ENCODE measurements at places on chromosomes 16 and 17. TPM values are rescaled to one million over a fixed set of nuclear protein-coding genes. Genes with fewer than 3 reads are reported as not detected.

DNA sequence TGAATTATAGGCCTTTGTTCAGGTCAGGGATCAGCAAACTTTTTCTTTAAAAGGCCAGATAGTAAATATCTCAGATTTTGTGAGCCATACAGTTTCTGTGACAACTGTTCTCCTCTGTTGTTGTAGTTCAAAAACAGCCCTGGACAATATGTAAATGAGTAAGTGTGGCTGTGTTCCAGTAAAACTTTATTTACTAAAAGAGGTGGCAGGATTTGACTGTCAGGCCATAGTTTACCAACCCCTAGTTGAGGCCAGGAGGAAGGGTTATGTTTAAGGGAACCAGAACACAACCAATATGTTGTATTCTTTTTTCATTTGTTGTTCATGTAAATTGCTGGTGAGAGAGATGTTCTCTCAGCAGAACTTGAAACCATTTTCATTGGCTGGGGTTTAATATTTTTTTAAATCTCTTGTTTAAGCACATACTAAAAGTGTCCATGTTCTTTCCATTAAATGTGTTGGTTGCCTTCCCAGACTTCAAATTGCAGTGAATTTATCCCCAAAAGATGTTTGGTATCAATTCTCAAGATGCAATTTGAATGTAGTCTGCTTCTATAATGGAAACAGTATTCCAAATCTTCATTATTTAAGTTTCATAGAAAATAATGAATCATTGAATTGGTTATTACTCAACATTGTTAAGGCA, 260.3 kb downstream of the FTO start:
- DNase-seq: no peak

- no peak for DNase-seq
Observed at GRCh38 chr16:48231727-48232492, 12.2 kb upstream of the LONP2 start.

GRCh38 chr16:51193879-51194278, 42.8 kb upstream of the SALL1 start:
- no peak for DNase-seq

DNA sequence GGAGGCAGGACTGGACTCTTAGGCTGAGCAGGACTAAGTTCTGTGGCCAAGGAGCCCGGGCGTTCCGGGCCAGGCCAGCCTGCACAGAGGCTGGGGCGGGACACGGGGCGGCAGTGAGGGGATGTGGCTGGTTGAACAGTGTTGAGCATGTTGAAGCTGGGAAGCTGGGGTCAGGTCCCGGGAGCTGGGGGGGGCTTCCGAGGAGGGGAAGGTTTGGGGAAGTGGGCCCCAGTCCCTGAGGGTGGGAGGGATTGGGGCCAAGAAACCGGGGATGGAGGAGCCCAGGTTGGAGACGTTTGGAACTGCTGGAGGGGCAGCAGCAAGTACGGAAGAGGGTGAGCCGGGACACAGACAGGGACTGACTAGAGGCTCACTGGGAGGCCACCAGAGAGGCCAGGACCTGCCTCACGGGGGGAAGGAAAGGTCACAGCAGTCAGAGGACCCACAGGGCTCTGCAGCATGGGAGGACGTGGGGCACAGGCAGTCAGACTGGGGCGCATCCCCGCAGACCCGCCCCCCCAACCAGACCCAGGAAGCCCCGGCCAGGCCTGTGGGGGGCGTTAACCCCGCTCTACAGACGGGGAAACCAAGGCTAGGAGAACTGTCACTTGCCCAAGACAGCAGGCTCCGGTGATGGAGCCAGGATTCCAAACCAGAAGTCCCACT, 9.5 kb downstream of the TAX1BP3 start:
- DNase-seq: no peak

DNA sequence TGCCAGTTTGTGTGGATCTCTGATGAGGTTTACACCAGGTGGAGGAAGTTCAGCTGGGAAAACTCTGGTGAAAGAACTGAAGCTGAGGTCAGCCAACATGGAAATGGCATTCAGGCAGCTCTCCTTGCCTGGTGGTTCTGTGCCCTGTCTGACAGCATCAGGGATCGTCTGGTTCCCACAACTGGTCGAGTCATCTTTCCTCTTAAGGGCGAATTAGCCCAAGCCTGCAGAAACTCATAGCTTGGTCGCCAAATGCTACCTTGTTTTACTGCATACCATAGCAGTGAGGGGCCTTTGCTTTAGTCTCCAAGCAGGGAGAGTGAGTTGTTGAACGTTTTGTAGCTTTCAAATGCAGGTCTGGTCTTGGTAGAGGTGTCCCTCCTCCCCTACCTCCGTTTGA, 7.2 kb downstream of the PLCG2 start:
- no peak for DNase-seq

- no peak for DNase-seq
Observed at GRCh38 chr16:35188288-35189155, 1729.1 kb downstream of the TP53TG3F start.

GRCh38 chr16:74623214-74623838, 16.4 kb upstream of the GLG1 start:
- peak; percentile 55 for DNase-seq

DNA sequence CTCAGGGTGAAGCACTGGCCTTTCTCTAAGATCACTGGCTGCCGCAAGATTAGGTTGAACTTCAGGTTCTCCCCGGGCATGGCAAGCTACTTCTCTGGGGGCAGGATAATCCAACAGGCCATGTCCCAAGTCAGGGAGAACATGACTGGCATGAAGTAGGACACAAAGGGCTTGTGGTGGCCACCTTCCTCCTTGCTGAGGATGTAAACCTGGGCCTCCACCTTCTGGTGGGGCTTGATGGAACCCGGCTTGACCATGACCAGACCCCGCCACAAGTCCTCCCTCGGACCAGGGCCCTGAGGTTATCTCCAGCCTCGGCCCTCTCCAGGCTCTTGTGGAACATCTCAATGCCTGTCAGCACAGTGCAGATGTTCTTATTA, 211.1 kb upstream of the WSB1 start:
- no peak for DNase-seq

DNA sequence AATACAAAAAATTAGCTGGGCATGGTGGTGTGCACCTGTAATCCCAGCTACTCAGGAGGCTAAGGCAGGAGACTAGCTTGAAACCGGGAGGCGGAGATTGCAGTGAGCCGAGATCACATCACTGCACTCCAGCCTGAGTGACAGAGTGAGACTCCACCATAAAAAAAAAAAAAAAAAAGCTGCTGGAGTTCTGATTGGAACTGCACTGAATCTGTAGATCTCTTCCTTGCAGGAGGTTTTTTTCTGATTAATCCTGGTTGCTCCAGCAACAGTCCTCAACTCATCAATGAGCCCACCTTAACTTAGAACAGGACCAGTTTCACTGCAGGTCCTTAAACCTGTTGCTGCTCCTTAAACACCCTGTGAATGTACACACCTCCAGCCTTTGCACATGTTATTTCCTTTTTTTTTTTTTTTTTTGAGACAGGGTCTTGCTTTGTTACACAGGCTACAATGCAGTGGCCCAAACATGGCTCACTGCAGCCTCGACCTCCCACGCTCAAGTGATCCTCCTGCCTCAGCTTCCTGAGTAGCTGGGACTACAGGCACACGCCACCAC, 1.6 kb upstream of the ODAD4 start:
- no peak for DNase-seq

DNA sequence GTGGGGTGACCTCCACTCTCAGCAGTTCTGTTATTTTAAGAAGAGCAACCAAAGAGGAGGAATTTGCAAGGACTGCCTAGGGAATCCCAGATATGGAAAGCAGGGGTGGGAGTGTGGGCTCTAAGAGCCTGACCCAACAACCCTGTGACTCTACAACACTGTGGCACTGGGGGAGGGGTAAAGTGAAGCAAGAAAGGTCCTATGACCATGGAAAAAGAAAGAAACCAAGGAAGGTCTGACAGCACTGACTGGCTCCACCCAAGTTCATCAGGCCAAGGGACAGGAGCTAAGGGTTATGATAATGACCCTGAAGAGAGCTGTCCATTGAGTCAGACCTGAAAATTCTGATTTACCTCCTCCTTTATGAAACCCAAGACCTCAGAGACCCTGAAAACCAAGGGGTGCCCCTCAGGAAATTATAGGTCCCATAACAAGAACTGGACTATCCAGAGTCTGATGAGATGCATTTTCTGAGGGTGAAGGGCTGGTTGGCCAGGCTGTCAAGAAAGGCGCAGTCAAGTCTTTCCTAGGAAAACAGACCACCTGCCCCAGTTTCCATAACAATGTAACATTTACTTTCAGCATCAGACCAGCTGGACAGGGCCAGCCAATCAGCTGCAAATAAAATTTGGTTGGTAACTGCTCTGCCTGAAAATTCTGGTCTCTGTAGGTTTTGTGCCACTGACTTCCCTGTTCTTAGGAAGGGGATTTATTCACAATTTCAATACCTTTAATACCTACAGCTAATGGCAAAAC, 53.8 kb upstream of the MTMR4 start:
- DNase-seq: no peak

DNA sequence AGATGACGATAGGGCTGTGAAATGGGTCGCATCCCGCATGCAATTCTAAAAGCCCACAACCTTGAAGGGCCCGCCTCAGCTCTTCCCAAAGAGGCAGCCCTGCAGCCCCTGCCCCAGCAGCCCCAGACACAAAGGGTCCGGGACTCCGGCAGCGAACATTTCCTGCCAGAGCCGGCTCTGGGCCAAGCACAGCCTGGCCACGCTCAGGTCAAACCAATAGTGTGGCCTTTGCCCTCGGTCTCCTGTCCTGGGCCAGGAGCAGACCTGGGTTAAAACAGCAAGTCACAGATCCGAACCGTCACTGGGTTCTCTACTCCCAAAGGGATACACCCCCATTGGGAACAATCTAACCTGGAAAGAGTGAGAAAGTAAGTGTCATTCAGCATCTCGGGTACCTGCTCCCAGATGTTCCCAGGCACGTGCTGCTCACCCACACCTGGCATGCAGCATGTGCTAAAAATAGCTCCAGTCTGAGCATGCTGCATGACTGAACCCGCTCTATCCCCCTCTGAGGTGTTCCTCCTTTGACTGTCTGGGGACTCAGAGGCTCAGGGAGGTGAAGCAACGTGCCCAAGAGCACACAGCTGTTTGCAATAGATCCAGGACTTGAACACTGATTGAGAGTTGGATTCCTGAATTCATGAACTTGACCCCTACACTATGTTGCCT, 22.2 kb upstream of the ATP2A3 start:
- DNase-seq: no peak

DNA sequence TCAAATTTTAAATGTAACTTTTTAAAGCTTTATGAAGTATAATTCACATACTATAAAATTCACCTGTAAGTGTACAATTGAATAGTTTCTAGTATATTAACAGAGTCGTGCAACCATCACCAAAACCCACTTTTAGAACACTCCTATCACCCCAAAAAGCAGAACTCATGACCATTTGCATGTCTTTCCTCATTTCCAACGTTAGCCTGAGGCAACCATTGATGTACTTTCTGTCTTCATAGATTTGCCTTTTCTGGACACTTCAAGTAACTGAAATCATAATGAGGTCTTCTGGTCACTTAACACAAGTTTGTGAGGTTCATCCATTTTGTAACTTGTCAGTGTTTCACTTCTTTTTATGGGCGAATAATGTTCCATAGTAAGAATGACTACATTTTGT, 33.2 kb downstream of the METTL16 start:
- DNase-seq: no peak

GRCh38 chr16:20347666-20348364, 4.7 kb downstream of the UMOD start:
- peak; percentile 15 for DNase-seq

- DNase-seq: no peak
Observed at GRCh38 chr17:41638941-41639340, 14.6 kb upstream of the KRT17 start.

DNA sequence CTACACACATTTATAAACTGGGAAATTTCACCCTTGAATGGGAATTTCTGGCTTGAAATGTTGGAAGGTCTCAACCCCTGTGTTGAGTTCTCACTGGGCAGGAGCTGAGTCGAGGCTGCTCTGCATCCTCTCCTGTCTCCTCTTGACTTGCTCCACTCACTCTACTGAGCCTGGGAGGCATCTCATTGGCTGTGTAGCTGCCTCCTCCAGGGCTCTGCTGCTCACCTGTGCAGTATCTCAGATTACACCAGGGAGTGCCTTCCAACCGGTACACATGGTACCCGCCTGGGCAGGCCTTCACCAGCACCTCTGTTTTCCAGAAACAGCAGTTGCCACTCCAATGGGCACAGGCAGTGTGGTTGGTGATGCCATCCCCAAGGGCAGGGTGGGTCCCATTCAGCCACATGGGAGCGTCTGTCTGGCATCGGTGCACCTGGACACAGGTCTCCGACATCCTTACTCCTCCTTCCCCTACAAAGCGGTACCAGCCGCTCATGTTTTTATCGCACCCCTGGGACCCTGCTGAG, 3.7 kb downstream of the GP2 start:
- no peak for DNase-seq

- DNase-seq: peak; percentile 67
Observed at GRCh38 chr17:1643293-1643998, 2.1 kb downstream of the SCARF1 start.

DNA sequence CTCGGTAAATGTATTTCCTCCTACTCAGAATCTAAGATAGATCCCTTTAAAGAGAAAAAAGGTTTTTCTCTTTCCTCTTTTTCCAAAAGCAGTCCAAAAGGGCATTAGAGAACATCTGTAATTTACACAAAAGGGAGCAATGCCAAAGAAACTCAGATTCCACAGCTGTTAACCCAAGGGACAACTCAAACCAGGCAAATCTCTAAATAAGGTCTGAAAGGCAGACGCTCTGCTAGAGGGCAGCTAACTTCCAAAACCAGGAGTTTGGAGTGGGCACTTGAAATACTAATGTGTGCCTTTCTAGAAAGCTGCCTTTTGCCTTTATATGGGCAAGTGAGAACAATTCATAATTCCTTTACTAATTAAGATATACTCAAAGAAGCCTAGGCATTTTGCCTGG, 435.7 kb downstream of the ZFHX3 start:
- DNase-seq: no peak

The TAOK2 gene
- total RNA-seq: 58.3 TPM

The CES5A gene
- total RNA-seq: 0.41 TPM

The TPSG1 gene
- not detected for total RNA-seq
